ENCODE measurements at places on chromosomes 2 and 18.

DNA sequence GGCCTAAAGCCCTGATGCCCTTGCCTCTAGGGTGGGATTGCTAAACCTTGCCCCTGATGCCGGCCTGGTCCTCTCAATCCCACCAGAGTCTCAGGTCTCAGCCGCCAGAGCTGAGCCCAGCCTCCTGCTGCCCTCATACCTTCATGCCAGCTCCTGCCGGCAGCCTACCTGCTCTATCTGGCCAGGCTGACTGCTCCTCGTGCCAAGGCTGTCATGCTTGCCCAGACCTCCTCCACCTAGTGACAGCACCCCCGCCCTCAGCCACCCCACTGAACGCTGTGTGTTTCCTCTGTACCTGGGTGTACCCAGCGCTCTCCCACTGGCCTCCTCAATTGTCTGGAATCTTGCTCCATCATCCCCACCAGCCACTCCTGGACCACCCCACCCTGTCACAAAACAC, 120.1 kb downstream of the CACNB4 start:
- H3K27me3 ChIP-seq, result no peaks in the 10 kb centered on the region
- H3K27ac ChIP-seq, result no peak overlapping the region
- H3K36me3 ChIP-seq, result no peaks in the 10 kb centered on the region
- DNase-seq, result no peak

- no peak for DNase-seq
- H3K4me3 ChIP-seq, result peak overlapping the region; percentile 67
- H3K27ac ChIP-seq, result peak overlapping the region; percentile 92
- no peaks in the 10 kb centered on the region for H3K36me3 ChIP-seq
- peaks cover 20% of the 10 kb centered on the region for H3K4me1 ChIP-seq
Measured at GRCh38 chr2:3377279-3377611, 373 bp downstream of the EIPR1 start.

- no peaks in the 10 kb centered on the region for H3K27me3 ChIP-seq
- H3K4me1 ChIP-seq, result no peaks in the 10 kb centered on the region
- no peak overlapping the region for H3K4me3 ChIP-seq
- no peaks in the 10 kb centered on the region for H3K36me3 ChIP-seq
- DNase-seq, result no peak
Measured at GRCh38 chr2:11940121-11940743, 193.8 kb downstream of the LPIN1 start.

DNA sequence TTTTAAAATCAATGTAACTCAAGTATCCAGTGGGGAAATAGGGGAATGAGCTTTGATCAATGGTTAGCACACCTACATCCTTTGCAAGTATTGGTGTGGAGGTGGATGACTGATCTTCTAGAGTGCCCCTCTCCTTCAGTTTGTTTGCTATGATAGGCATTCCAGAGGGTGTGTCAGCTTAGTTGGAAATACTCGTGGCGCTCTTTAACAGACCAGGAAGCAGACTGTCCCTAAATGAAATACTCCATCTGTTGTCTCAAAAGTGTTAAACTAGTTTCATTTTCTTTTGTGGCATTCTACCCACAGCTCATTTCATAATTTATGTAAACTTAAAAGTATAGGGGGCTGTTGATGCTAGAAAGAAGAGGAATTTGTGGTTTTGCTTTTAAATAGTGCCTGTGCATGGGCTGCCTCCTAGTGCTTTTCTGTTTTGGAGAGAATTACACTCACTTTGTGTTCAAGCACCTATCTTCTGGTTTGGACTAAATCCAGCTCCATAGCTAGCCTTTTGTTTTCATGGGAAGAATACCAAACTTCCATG, 66.2 kb downstream of the STAT1 start:
- DNase-seq, result no peak
- H3K27me3 ChIP-seq, result no peaks in the 10 kb centered on the region
- peaks cover 20% of the 10 kb centered on the region for H3K4me1 ChIP-seq
- H3K4me3 ChIP-seq, result peak overlapping the region; percentile 21

DNA sequence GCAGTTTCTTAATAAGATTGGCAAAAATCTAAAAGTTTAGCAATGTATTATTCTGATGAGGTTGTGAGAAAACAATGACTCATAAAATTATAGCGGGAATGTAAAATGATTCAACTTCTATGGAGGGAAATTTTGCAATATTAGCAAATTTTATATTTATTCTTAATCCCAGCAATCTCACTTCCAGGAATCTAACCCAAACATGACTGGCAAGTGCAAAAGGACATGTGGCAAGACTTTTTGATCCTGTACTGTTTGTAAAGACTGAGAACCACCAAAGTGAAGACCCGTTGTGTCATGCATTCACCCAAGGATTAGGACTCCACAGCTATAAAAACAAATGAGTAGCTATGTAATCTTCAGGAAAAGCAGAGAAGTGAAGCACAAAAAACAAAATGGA, 234.8 kb upstream of the KYNU start:
- H3K27me3 ChIP-seq, result no peaks in the 10 kb centered on the region
- H3K4me1 ChIP-seq, result no peaks in the 10 kb centered on the region
- no peak overlapping the region for H3K4me3 ChIP-seq
- DNase-seq, result no peak
- no peak overlapping the region for H3K27ac ChIP-seq

GRCh38 chr2:207201416-207201815, 35.7 kb upstream of the KLF7 start:
- H3K4me1 ChIP-seq, result no peaks in the 10 kb centered on the region
- no peak overlapping the region for H3K27ac ChIP-seq
- no peak overlapping the region for H3K4me3 ChIP-seq
- H3K27me3 ChIP-seq, result no peaks in the 10 kb centered on the region
- no peaks in the 10 kb centered on the region for H3K36me3 ChIP-seq

- peak overlapping the region; percentile 46 for H3K4me3 ChIP-seq
- peaks cover 79% of the 10 kb centered on the region for H3K27me3 ChIP-seq
- DNase-seq, result no peak
Measured at GRCh38 chr2:56184500-56185011, 766 bp downstream of the CCDC85A start.

DNA sequence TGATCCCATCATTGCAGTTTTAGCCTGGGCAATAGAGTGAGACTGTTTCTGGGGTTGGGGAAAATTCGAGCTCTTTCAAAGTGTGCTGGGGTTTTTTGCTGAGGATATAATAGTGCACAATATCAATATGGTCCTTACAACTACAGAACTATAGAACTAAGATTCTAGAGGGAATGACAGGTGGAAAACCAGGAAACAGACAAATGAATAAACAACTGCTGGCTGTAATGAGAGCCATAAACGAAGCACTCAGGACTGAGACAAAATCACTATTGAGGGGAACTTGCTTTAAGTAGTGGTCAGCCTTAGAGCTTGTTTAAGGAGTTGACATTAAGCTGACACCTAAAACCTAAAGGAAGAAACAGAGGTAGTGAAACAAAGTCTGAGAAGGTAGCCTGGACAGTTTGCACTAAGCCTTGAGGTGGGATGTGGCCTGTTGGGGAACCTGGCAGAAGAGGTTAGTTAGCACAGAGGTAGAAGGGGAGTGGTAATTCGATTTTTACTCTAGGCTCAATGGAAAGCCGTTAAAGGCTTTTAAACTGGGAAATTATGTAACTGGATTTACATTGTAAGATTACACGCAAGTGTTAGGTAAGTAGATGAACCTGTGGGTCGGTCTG, 33.8 kb downstream of the LCLAT1 start:
- H3K27me3 ChIP-seq, result no peaks in the 10 kb centered on the region
- H3K4me3 ChIP-seq, result no peak overlapping the region
- H3K27ac ChIP-seq, result no peak overlapping the region
- H3K4me1 ChIP-seq, result no peaks in the 10 kb centered on the region

- no peak for DNase-seq
- H3K4me1 ChIP-seq, result no peaks in the 10 kb centered on the region
- peaks cover 31% of the 10 kb centered on the region for H3K27me3 ChIP-seq
- no peak overlapping the region for H3K4me3 ChIP-seq
- H3K27ac ChIP-seq, result no peak overlapping the region
Measured at GRCh38 chr18:46750626-46751025, 6.2 kb downstream of the ST8SIA5 start.

- H3K27ac ChIP-seq, result no peak overlapping the region
- H3K27me3 ChIP-seq, result no peaks in the 10 kb centered on the region
- no peak for DNase-seq
Measured at GRCh38 chr2:66587216-66587615, 152.3 kb downstream of the MEIS1 start.

- H3K36me3 ChIP-seq, result no peaks in the 10 kb centered on the region
- DNase-seq, result no peak
- H3K4me3 ChIP-seq, result no peak overlapping the region
- no peaks in the 10 kb centered on the region for H3K27me3 ChIP-seq
- no peak overlapping the region for H3K27ac ChIP-seq
Measured at GRCh38 chr2:189327879-189328847, 113.1 kb upstream of the WDR75 start.

DNA sequence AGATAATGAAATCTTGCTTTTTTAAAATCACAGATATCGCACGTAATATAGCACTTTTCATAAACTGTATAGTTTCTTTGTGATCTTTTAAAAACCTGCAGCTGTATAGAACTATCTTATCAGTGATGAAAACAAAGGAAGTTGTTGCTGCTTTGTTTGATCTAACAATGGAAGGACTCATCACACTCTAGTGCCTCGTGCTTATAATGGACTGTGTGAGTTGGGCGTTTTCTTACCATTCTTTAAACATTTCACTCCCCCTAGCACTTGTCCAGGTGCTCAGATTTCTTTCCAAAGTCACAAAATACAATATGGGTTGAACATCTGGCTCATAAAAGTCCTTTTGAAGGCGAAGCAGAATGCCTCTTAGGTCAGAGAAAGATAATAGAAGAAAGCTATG, 94.8 kb upstream of the SPATS2L start:
- H3K27me3 ChIP-seq, result no peaks in the 10 kb centered on the region
- H3K4me3 ChIP-seq, result no peak overlapping the region
- DNase-seq, result no peak
- H3K36me3 ChIP-seq, result no peaks in the 10 kb centered on the region
- no peaks in the 10 kb centered on the region for H3K4me1 ChIP-seq

- no peaks in the 10 kb centered on the region for H3K36me3 ChIP-seq
- H3K27ac ChIP-seq, result no peak overlapping the region
- H3K4me3 ChIP-seq, result no peak overlapping the region
- DNase-seq, result no peak
- H3K4me1 ChIP-seq, result no peaks in the 10 kb centered on the region
Measured at GRCh38 chr2:132678483-132678882, 8.5 kb upstream of the LYPD1 start.

DNA sequence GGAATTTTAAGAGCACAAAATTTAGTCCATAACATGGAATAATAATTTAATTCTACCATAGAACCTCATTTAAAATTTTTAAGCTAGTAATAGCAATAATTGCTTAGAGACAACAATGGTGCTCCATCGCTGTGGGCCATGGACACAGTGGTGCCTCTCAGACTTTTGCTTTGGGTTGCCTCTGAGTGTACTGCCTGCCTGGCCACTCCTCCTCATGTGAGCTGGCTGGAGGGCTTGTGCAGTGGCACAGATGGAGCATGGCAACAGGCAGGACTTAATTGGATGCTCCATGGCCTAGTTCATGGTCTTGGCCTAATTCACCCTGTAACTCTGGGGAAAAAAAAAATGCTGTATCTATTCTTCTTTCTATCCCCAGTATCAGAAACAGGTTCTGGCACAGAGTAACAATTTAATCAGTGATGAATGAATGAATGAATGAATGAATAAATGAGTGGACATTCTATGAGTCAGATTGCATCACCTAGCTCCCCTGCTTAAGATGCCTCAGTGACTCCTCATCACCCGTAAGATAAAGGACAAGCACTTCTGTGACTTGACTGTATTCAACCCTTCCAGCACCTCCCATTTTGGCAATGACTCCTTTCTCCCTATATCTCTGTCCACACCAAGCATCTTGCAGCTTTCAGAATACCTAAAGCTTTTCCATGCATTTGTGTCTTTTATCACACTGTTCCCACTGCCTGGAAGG, 211.8 kb upstream of the SLC14A2 start:
- no peaks in the 10 kb centered on the region for H3K27me3 ChIP-seq
- no peaks in the 10 kb centered on the region for H3K36me3 ChIP-seq

DNA sequence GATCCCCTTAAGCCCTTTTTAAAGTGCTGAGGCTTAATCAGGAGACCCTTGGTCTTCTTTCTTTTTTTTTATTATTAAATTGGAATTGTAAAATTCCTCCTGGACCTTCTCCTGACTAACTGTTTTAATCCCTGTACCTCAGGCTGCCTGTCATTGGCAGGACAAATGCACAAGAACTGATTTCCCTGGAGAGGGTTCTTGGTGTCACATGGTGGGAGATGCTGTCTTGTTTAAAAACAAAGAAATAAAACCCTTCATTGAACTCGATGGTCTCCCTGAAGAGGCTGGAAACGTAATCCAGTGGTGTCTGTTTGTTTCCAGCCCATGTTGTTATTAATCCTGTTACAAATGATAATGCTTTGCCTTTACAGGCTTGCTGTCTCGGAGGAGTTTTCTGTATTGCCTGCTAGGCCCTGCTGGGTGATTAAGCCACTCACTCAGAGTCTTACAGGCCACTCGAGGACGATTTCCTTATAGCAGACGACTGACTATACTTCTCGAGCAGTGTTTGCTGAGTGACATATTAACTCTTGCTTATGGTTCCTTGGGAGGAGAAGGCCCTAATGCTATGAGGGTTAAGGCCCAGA, 100.5 kb upstream of the MGAT5 start:
- no peak overlapping the region for H3K4me3 ChIP-seq
- H3K27me3 ChIP-seq, result no peaks in the 10 kb centered on the region
- H3K36me3 ChIP-seq, result peaks cover 26% of the 10 kb centered on the region
- H3K27ac ChIP-seq, result no peak overlapping the region
- peaks cover 21% of the 10 kb centered on the region for H3K4me1 ChIP-seq
- no peak for DNase-seq

DNA sequence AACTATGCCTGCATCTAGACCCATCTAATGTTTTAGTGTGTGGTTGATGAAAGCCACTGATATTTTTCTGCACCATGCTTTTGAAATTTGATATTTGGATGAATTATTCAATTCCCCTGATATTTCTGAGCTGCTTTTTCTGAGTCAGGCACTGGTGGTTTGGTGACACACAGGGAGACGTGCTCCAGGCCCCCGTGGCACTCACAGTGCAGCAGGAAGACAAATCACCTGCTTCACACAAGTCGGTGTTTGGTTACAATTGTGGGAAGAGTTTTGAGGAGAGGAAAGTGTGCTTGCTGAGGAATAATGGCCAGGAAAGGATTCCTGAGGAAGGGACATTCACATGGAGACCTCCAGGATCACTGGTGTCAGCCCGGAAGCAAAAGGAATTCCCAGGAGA, 179.7 kb downstream of the ACKR3 start:
- peaks cover 74% of the 10 kb centered on the region for H3K4me1 ChIP-seq
- no peaks in the 10 kb centered on the region for H3K36me3 ChIP-seq
- peak overlapping the region; percentile 79 for H3K27ac ChIP-seq
- no peak for DNase-seq
- H3K27me3 ChIP-seq, result no peaks in the 10 kb centered on the region

GRCh38 chr18:11944252-11944651, 36.1 kb upstream of the MPPE1 start:
- H3K4me1 ChIP-seq, result peaks cover 23% of the 10 kb centered on the region
- H3K36me3 ChIP-seq, result no peaks in the 10 kb centered on the region
- H3K4me3 ChIP-seq, result no peak overlapping the region
- no peak overlapping the region for H3K27ac ChIP-seq
- no peak for DNase-seq
- no peaks in the 10 kb centered on the region for H3K27me3 ChIP-seq

Data from esophagus squamous epithelium (tissue), 5 donors.